Ascending aorta (tissue), 2 donors: ENCODE measurements at places on chromosomes 6 and 20.

DNA sequence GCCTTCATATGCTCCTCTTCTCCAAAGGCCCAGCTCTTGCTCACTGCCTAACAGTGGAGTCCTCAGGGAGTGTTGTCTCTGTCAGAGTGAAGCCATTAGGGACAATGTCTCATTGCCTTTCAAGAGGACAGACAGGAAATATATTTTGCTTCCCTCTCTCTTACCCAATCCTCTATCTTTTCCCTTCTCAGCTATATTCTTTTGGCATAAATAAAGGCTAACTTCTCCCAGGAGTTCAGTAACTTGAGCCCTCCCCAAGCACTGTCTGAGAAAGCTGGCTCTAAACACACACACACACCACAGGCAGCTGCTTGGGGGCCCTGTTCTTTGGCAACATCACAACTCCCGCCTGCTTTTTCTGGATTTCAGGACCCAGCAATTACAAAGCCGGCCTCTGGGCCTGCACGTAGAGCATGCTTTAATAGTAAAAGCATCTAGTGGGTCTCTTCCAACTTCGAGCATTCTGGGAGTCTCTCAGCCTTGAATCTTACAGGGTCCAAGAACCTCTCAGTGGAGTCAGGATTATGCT lies 34.7 kb upstream of the LAMA4 start:
- DNase-seq: peak; percentile 72

GRCh38 chr6:110856296-110856695 lies 18.3 kb upstream of the AMD1 start:
- DNase-seq: peak; percentile 12

DNA sequence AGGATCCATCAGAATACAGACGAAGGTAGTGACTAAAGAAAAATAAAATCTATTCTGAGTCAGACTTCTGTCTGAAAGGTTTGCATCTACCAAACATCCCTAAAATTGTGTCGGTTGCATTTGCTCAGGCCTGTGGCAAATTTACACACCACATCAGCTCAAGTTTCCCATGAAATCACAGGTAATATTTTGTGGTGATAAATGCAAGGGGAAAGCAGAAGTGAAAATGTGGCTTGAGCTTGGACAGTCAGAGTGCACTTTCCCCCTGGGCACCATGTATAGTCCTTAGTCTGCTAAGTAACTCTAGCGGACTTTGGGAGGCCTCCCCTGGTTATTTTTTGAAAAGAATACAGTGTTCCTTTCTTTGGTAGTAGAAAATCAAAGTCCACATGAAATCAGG lies 159.1 kb downstream of the PKHD1 start:
- no peak for DNase-seq

DNA sequence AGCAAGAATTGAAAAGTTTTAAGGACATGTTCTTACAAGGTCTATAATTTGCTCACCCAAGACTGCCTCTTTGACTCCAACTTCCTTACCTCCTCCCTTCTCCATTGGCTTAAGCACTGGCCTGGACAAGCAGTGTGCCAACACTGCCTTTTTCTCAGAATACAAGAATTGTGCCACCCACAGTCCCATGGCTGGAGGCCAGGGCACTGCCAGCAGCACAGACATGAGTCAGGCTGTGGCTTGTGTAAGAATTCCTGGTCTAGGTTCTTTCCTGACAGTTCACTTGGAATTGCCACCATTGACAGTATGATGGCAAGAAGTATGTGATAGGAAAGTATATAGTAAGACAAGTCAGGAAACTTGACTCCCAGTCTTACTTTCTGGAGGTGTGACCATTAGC lies 202.7 kb upstream of the MARCKS start:
- DNase-seq: peak; percentile 96

- DNase-seq: no peak
Measured at GRCh38 chr6:80769106-80769505, 662.6 kb downstream of the BCKDHB start.
